ENCODE measurements at places on chromosomes 13 and 19.

DNA sequence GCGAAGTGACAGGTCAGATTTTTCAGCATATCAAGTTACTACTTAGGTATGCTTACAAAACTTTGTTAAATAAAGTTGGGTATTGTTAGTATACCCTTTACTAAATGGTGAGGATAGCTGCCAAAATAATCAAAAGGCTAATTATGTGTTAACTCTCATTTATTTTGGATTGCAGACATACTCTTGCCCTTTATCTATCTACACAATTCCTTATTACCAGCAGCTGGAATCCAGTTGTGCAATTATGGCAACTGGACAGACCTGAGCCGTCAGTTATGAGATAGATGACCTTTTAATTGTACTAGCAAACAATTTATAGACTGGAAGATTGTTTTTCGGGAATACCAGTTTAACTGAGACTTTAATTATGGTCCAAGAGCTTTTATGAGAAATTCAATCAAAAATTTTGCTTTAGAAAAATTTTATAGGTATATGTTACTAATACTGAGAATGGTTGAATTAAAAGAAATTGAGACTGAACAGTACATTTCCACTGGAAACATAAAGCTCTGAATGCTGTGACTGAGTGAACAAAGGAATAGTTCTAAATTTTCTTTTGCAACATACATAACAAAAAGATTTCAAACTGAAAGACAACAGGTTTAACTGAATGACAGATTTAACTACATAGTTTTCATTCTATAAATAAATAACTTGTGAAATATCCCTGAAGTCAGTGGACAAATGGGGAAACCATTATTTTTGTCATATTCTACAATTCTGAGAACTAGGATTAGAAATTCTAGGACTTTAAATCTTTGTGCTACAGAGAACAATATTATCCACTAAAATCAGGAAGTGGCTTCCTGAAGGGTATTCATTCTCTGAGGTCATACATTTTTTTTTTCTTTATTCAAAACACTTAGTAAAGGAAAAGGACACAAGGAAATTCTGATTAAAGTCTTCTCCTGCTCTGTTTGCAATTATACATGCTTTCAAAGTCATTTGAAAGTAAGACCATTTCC lies 97.4 kb downstream of the ZC3H13 start:
- no peak for DNase-seq

DNA sequence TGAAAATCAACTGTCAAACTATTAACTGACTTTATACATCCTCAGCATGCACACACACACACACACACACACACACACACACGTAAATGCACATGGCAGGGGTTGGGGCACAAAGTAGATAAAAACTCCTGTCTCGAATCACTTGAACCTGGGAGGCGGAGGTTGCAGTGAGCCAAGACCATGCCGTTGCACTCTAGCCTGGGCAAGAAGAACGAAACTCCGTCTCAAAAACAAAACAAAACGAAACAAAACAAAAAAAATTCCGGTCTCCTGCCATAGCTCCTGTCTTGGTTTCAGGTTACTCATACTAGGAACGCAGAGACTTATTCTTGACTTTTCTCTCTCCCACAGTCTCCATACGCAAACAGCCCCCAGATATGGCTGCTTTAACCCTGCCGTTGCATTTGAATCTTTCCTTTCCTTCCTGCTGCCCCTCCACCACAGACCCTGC lies 148.9 kb downstream of the SHISA2 start:
- DNase-seq = peak; percentile 25

DNA sequence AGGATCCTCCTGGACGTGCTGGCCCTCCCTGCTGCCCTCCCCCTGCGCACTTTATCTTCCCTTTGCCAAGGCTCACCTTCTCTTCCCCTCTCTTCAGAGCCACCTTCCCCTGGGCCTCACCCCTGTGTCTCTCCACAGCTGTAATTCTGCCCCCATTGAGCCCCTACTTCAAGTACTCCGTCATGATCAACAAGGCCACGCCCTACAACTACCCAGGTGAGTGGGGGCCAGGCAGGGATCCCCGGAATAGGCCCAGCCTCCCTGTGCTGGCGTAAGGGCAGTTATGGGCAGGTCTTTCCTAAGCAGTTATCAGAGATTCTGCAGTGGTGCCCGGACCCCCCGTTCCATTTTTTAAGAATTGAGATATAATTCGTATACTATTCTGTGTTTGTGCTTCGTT lies 3.1 kb downstream of the NDUFA3 start:
- no peak for DNase-seq

GRCh38 chr13:111046590-111047141 lies 68.4 kb upstream of the ARHGEF7 start:
- no peak for DNase-seq

GRCh38 chr19:42512743-42513304 lies 15.5 kb downstream of the CEACAM1 start:
- no peak for DNase-seq

GRCh38 chr13:66640231-66640630 lies 589.9 kb downstream of the PCDH9 start:
- DNase-seq = peak; percentile 91
